Vagina (tissue), 2 donors: ENCODE measurements at places on chromosomes 12 and 14. TPM values are rescaled to one million over a fixed set of nuclear protein-coding genes. Genes with fewer than 3 reads are reported as not detected.

- no peak for DNase-seq
- no peaks in the 10 kb centered on the region for H3K36me3 ChIP-seq
- H3K4me1 ChIP-seq = no peaks in the 10 kb centered on the region
Observed at GRCh38 chr12:97016163-97016562, 109.1 kb downstream of the NEDD1 start.

DNA sequence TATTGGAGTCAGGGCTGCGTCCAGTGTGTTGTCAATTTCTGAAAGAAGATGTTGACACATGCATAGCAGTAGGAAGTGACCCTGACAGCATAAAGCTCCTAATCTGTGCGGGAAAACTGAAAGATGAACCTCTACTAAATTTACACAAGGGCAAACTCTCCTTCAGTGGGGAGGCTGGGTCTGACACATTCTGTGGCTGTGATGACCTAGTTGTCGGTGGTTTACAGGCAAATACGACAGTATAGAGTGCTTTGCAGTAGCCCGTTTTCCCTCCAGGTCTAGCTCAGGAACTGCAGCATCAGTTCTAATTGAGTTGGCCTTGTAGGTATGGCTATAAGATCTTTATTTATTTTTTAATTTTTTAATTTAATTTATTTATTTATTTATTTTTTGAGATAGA lies 14.8 kb upstream of the GABARAPL1 start:
- no peak overlapping the region for H3K27ac ChIP-seq
- no peak overlapping the region for H3K4me3 ChIP-seq
- no peaks in the 10 kb centered on the region for H3K27me3 ChIP-seq
- no peaks in the 10 kb centered on the region for H3K4me1 ChIP-seq
- H3K36me3 ChIP-seq = no peaks in the 10 kb centered on the region

DNA sequence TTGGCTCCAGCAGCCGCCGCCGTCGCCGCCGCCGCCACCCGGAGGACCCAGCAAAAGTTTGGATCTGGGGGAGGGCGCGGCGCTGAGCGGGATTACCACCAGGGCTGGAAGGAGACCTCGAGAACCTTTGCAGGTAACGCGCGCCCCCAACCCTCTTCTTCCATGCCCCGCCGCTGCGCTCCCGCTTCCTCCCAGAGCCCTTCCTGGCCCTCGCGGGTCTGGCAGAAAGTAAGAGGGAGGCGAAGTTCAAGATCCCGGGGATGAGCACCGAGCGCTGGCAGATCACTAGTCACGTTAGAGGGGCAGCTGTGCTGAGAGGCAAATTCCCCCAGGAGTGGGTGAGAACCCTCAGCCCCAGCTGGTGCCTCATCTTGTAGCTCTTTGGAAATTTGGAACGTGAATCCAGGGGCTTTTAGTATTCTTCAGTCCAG lies 3.9 kb downstream of the FLRT2 start:
- no peaks in the 10 kb centered on the region for H3K27me3 ChIP-seq
- H3K27ac ChIP-seq = peak overlapping the region; percentile 81
- peak overlapping the region; percentile 76 for H3K4me3 ChIP-seq
- H3K36me3 ChIP-seq = no peaks in the 10 kb centered on the region

GRCh38 chr12:3342051-3342450 lies 149.0 kb upstream of the PRMT8 start:
- H3K36me3 ChIP-seq = no peaks in the 10 kb centered on the region
- H3K4me3 ChIP-seq = no peak overlapping the region
- H3K27me3 ChIP-seq = no peaks in the 10 kb centered on the region
- DNase-seq = no peak
- H3K4me1 ChIP-seq = no peaks in the 10 kb centered on the region

GRCh38 chr12:99249543-99249942 lies 398.0 kb upstream of the GARIN6 start:
- H3K27me3 ChIP-seq = no peaks in the 10 kb centered on the region
- DNase-seq = no peak
- no peaks in the 10 kb centered on the region for H3K36me3 ChIP-seq
- H3K4me3 ChIP-seq = no peak overlapping the region
- no peaks in the 10 kb centered on the region for H3K4me1 ChIP-seq

Gene NPAS3
- total RNA-seq = 1.2 TPM

Gene SLC38A4
- not detected for total RNA-seq

Gene HNRNPA1
- total RNA-seq = 521 TPM

Gene NT5DC3
- total RNA-seq = 5.2 TPM

Gene ALDH2
- 97.2 TPM for total RNA-seq

Gene RD3L
- not detected for total RNA-seq
